KBM-7 (cell line): ENCODE measurements at places on chromosomes 3 and 15.

DNA sequence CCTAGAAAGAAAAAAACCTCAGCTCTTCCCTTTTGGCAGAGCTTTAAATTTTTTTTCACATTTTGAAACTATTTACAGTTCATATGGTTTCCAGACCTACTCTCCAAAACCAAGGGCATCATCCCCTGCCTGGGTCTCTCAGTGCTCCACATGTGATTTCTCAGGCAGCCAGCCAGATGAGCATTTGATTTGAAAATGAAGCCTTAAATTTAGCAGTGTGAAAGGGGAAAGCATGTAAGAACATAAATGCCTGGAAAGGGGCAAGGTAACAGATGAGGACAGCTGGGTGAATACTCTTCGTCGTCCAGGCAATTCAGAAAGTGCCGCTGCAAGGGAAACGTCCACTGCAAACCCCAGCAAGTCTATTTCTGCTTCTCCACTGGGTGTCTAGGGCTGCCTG lies 94.8 kb downstream of the ATP8B4 start:
- DNase-seq, result no peak

- no peak for DNase-seq
Observed at GRCh38 chr15:48856942-48857341, 21.0 kb upstream of the EID1 start.

DNA sequence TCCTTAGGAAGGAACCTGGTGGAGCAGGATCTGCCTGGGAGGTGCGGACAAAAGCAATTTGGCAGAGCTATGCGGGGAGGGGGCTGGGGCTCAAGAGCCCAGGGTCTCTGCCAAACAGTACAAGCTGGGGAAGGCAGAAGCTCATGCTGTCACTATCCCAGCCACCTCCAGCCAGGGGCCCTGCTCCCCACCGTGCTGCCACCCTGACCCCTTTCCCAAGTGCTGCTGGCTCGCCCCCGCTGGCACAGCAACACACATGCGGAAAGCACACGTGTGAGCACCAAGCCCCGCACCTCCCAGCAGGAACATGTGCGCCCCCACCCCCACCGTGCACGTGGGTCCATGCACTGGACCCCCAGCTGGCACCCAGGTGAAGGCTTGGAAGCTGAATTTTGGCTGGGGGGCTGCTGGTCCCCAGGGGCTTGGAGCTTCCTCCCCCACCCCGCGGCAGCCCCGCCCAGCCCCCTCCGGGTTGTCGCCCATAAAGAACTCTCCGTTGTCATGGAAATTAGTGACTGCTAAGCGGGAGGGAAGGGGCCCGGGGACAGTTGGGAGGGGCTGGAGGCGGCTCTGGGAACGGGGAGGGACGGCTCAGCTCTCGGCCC lies 742 bp downstream of the CAMKV start:
- DNase-seq, result no peak

- DNase-seq, result no peak
Observed at GRCh38 chr15:76998663-76999285, 3.8 kb downstream of the PSTPIP1 start.

DNA sequence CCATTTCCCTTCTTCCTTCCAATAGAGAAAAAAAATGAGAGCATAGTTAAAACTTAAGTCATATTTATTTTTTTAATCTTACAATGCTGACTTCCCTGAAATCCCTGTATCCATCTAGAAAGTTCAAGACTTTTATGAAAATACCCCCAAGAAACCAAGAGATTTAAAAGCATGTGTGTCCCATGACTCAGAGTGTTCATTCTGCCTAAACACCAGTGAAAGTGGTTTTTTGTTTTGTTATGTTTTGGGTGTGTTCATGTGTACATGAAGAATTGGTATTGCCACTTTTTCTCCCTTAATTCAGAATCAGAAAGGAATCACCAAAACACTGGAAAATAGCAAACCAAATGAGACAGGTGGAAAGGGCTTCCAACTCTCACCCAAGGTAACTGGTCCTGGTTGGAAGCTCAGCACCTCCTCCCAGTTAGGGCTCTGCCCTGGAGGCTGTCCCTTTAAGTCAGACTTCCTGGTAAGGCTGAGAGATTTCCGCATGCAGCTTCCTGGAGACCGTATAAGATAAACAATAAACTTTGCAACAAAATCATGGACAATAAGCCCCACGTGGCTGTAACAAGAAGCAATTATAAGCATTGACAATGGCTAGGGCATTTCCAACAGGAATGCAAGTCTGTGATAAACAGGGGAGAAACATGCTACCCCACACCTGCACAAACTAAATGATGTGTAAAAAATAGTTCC lies 121.9 kb upstream of the ARHGEF3 start:
- no peak for DNase-seq

- DNase-seq, result no peak
Observed at GRCh38 chr3:184233127-184233843, 3.9 kb downstream of the VWA5B2 start.

- DNase-seq, result no peak
Observed at GRCh38 chr3:171557173-171557572, 97.0 kb upstream of the TNIK start.

DNA sequence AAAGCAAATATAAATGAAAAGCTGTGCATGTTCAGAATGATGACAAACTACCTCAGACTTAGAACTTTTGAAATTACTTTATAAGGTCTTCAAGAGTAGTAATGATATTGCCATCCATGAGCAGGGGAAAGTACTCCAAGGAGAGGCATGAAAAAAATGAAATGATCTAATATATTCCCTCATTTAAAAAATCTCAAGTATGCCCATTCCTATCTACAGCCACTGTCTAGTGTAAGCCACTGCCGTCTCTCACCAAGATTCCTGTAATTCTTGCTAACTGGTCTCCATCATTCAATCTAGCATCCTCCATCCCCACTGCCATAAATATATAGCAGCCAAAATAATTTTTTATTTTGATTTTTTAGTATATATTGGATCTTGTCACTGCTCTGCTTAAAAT lies 258.8 kb downstream of the PLOD2 start:
- no peak for DNase-seq

DNA sequence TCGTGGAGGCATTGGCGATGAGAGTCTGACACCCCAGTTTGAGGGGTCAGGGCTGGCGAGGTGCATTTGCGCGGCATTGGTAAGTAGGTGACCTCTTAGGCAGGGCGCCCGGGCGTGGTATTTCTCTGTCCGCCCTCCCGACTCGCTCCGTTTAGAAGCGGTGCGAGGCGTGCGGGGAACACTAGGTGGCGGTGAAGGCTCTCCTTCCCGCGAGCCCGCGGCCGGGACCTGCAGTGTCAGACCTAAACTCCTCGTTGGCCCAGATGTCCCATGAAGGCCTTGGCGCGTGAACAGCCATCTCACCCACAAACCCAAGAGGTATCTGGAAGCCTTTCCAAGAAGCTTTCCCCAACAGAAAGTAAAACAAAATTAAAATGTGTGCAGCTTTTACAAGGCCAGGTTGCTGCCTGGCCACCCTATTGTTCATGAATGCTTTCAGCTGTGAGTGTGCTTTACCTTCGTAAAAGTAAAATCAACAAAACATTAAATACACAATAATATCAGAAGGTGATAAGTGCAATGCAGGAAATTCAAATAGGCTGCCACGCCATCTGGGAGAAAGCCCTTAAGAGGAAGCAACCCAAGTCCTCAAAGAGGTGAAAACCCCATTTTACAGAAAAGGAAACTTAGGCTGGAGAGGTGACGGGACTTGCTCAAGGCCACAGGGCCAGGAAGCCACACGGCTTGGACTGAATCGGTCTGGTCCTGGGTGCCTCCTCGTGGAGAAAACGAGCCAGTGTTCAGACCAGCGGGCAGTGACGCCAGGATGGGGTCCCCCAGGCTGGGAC lies 120.3 kb downstream of the ETFA start:
- DNase-seq, result peak; percentile 93

DNA sequence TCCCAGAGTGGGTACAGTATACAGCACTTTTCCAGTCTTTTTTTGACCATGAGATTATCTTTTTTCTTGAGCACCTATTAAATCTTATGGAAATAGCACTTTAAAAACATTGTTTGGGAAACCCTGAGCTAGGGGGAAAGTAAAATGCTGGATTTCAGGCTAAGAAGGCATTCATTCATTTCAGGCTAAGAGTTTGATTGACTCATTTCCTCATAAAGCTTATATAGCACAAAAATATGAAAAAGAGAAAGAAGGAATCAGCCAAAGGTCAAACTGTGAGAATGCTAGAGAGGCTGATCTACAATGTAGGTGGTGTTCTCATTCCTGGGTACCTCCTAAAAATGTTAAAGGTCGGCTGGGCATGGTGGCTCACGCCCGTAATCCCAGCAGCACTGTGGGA lies 10.5 kb downstream of the TTC23 start:
- DNase-seq, result no peak
